ENCODE measurements at places on chromosomes 7 and 10. TPM values are rescaled to one million over a fixed set of nuclear protein-coding genes. Genes with fewer than 3 reads are reported as not detected.

DNA sequence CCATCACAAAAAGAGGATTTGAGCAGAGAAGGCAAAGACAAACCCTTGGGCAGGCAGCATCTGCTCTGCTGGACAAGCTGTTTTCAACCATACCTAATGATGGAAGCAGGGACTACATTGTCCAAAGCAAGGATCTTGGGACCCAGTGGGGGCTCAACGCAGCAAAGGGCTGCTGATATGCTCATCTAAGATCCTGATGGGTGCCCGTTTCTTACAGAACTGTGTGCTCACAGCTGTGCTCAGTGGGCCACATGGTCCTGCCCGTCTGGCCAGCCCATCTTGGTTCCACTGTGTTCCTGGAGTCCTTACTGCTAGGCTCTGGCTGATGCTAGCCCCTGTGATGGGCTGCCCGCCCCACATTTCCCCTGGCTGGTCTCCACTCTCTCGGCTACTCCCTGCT is 36.1 kb downstream of the GPRIN2 start:
- no peak for DNase-seq

- no peak for DNase-seq
Measured at GRCh38 chr7:49866076-49866735, 92.8 kb downstream of the VWC2 start.

DNA sequence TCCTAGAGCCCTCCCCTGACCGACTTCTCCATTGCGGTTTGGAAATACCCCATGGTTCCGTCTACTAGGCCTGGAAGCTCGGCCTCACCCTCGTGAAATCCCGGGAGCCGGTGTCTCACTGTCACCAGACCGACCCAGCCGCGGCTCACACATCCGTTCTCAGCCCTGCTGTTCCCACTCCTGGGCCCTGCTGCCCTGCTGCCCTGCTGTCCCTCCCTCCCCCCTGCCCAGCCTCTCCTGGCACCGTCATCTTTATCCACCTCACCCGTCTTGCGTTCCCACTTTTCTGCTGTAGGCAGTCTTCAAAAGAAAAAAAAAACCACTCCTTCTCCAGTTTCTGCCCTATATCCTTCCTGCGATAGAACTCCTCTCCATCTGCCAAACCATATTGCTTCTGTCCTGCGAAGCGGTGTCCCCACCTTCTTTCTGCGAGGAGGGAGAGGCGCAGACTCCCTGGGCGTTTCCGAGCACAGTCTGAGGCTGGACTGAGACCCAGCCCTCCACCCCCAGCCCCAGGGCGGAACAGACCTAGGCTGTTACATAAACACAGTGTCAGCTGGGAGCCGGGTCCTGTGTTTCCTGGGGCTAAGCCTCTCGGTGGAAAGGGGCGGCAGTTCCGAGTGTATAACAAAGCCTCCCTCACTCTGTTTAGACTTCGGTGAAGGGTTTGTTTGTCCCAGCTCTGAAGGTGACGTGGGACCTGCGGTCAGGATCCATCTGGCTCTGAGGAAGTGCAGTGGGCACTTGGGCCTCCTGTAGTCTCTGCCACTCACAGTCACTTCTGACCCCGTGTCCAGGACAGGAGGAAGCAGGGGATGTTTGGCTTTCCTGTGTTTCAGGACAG is 2.8 kb downstream of the AGAP3 start:
- no peak for DNase-seq

GRCh38 chr7:130662426-130662825 is 6.1 kb downstream of the COPG2 start:
- no peak for DNase-seq

DNA sequence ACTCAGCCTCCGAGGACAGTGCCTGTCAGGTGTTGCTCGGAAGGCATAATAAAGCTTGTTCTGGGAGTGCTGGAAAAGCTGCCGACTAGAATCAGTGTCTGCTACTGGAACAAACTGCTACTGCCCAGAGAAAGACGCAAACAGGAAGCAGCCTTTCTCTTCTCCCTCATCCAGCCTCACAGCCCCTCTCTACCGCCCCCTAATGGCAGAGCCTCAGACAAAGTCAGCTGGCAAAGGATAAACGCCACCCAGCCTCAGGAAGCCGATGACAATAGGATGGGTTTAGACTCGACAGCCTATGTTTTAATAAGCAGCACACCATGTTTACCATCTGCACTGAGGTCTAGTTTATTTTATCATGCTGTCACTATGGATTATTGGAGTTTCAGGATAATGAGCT is 169.5 kb upstream of the LYZL1 start:
- no peak for DNase-seq

DNA sequence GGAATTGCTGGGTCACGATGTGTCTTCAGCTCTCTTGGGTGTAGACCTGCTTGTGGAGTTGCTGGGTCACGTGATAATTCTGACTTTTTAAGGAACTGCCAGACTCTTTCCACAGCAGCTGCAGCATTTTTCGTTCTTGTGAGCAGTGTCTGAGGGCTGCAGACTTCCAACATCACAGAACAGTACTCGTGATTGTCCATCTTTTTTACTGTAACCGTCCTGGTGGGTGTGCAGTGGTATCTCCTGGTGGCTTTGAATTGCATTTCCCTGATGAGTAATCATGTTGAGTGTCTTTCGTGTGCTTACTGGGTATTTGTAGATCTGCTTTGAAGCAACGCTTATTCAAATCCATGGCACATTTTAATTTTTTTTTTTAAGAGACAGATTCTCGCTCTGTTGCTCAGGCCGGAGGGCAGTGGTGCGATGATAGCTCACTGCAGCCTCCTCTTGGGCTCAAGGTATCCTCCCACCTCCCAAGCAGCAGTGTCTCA is 22.7 kb downstream of the INPP5A start:
- no peak for DNase-seq

DNA sequence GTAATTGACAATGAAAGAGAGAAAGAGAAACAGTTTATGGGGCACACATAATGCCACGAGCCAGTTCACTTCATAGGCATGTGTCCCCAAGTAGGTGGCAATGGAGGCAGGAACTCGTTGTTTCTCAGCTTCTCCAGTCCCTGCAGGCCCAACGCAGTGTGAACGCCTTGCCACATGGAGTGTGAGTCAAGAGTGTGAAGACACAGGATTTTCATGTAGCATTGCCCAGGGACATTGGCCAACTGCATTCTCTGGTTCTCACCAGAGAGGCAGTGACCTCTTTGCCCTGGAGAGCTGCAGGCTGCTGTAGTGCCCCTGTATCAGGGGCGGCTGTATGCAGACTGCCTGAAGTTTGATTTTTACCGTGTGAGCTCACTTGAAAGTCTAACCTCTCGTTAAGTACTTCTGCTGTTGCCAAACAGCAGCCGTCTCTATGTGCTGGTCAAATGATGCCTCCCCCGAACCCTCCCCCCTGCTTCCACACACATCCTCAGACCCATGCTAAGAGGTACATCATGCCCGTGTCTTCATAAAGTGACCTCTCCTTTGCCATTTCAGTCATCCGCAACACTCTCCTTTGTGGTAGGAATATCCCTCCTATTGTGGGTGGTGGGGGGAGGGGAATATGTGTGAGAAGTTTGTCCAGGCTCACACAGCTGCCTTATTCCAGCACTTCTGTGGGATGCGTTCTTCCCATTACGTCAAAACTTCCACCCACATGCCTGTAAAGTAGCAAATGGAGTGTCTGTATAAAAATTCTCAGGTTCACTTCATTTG is 12.7 kb downstream of the LRRC18 start:
- no peak for DNase-seq

The ASZ1 gene
- polyA plus RNA-seq: not detected

The TMEM213 gene
- 49.6 TPM for polyA plus RNA-seq

DNA sequence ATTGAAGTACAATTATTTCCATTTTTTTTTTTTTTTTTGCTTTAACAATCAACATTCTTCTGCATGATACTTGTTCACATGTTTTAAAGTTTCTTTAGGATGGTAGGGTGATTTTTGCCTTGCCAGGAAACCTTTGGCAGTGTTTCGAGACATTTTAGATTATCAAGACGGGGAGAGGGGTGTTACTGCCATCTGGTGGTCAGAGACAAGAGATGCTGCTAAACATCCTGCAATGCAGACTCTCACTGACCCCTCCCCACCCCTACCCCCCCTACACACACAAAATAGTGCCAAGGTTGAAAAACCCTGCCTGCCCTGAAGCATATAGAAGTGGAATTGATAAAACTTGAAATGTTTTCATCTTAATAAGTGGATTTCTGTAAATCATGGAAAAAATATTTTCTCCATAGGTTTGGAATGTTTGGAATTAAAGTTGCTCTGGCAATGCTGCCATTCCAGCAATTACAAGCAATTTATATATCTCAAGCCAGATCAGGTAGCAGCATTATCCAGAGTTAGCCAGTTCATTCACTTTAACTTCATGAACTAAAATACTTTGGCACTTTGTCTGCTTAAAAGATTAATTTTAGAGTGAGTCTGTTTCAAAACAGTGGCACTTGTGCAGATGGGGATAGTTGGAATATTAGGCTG is 62.1 kb downstream of the SDHAF3 start:
- DNase-seq: peak; percentile 28

DNA sequence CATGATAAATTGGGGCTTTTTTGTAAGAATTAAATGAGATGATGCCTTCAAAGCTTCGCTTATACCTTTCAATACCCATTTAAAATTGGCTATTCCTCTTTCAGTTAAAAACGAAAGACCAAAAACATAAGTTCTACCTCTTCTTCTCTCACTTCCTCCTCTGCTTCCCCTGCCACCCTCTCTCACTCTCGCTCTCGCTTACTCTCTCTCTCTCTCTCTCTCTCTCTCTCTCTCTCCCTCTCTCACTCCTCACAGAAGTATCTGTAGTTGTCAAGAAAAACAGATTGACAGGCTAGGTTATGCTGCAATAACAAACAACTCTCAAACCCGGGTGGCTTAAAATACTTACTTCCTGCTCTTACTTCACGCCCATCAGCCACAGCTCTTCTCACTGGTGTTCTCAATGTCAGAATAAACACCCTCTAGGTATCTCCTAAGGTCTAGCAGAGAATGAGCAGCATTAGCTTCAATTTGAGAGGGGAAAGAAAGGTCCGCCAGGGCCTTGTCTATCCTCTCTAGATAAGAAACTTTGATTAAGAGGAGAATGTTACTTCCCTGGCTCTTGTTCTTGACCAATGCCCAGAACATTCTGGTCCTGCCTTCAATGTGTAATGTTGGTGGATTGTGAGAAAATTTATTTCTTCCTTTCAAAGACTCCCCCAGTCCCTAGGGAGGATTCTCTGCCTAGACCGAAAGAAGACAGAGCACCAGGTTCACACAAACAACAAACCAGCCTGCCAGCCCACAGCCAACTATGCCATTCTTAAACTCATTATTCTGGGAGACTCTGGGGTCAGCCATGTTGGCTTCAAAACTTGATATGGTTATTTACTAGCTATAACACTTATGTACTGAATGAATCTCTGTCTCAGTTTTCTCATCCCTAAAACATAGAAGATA is 1028.7 kb downstream of the XPNPEP1 start:
- no peak for DNase-seq

- DNase-seq: no peak
Measured at GRCh38 chr10:34834274-34834673, 19.2 kb upstream of the PARD3 start.

The CALML3 gene
- polyA plus RNA-seq: not detected

DNA sequence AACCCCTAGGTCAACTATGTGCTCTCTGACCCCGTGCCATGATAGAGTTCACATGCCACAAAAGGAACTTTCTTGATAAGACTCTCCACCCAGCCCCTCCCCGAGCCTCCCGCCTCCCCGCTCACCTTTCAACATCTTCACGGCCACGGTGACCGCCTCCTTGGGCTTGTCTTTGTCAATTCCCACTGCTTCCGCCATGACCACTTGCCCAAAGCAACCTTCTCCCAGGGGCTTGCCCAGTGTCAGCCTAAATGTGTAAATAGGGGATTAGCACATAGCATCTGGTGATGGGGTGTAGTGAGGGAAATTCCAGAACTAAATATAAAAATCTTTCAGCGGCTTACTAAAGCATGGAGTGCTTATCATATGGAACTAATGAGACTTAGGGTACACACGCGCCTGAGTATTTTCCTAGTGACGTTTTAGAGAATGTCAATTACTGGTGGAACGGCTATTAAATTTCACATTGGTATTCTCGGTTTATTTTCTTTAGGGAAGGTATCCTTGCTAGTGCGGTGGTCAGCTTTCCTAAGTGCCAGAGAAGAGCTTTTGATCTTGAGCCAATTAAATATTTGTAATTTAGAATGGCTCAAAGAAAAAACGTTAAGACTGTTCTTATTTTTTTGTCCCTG is 97.4 kb downstream of the FGFR2 start:
- no peak for DNase-seq

DNA sequence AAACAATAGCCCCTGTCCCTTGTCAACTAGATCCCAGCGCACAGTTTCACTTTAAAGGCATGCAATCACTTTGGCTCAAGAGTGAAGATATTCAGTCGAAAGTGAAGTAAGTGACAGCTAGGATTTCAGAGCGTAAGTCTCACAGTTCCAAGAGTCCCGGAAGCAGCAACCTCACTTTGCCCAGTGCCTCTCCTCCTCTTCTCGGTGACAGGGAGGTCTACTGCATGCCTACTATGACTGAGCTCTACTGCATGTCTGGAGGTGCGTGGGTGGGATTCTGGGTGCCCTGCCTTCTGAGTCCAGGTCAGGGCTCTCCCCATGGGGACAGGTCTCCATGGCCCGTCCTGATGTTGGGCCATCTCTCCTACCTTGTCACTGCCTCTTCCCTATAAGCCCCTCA is 17.0 kb downstream of the PRKCQ start:
- DNase-seq: no peak

- no peak for DNase-seq
Measured at GRCh38 chr10:72389716-72390115, 35.0 kb upstream of the DNAJB12 start.

DNA sequence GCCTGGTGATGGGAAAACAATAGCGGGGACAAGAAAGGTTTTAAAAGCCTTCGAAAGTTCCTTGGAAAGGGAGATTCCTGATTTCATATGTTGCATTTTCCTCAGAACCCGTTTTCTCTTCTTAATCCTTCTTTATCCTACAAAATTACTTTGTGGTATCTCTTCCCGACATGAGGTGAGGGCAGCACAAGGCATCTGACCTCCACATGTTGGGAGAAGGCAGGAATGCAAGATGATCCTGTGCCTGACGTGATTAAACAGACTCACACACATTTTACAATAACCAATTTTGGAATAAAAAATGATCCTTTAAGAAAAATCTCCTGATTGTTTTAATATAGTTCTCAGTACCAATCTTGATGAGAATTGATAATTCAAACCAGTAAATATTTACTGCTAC is 153.3 kb upstream of the MKLN1 start:
- DNase-seq: no peak

- no peak for DNase-seq
Measured at GRCh38 chr10:112448888-112449287, 1.9 kb downstream of the VTI1A start.

DNA sequence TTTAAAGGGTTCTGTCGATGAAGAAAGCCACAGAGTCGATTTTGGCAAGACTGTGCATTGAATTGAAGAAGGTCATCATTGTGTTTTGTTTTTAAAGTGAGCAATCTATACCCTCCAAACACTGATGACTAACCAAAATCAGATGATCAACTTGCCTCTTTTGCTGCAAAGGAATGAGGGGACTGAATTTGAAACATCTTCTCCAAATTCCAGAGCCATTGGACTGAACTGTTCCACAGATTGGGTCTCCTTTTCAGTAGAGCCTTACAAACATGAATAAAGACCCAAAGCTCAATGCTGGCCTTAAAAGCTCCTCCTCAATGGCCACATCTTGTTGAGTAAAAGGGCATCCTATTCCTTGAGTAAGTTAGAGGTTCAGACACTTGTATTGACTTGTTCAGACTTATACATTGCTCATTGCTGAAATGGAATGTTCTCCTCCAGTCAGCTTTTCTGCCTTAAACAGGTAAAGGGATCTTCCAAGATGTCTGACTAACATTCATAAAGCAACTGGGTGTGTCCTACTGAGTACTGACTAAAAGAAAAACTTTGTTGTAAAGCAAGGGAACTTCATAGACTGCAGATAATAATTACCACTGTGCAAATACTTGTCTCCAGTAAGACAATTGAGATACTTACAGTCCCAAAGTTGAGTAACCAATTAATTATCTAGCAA is 630.6 kb downstream of the KCNMA1 start:
- no peak for DNase-seq

Measured in right renal pelvis (tissue), 4 donors.